ENCODE measurements at places on chromosomes 6 and 20.

DNA sequence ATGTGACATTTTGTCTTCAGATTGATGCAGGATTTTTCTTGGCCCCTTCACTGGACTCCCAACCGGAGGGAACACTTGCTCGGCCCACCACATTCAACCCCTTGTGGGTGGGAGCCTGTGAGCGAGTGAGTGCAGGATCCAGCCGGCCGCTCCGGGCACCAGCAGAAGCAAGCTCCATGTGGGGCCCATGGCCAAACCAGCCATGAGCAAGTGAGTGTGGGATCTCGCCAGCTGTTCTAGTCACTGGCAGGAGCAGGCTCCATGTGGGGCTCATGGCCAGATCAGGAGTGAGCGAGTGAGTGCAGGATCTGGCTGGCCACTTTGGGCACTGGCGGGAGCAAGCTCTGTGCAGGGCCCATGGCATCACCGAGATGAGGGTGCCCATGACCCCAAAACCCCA, 42.6 kb downstream of the OSTM1 start:
- no peak for DNase-seq

- no peak for DNase-seq
Measured at GRCh38 chr6:102928109-102928508, 1534.6 kb downstream of the GRIK2 start.

- peak; percentile 60 for DNase-seq
Measured at GRCh38 chr6:111011360-111012142, 29.7 kb downstream of the RPF2 start.

DNA sequence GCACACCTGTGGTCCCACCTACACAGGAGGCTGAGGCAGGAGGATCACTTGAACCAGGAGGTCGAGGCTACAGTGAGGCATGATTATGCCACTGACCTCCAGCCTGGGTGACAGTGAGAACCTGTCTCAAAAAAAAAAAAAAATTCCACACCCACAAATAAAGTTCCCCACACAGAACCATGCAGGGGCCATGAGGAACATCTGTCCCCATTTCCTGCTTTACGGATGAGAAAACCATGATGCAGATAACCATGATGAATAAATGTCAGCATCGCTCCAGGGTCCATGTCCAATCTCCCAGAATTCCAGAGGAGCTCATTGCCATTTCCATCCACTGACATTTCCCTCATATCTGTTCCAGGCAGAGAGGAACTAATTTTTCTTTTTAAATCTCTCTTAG, 16.9 kb upstream of the AGPAT4 start:
- no peak for DNase-seq

DNA sequence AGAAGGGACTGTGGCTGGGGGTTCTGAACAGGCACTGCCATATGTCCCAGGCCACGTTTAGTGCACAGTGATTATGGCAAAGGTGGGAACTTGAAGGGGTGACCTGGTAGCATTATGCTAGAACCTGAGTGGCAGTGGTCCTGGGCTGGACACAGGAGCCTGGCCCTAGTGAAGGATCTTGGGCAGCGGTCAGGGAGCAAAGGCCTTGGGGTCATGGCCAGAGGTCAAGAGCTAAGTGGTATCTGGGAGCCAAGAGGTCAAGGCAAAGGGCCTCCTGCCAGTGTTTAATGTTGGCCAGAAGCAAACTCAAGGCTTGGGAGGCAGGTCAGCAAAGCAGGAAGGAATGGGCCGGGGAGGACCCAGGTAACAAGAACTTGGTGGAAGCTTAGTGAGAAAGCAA, 254.5 kb downstream of the CDH26 start:
- DNase-seq = no peak

DNA sequence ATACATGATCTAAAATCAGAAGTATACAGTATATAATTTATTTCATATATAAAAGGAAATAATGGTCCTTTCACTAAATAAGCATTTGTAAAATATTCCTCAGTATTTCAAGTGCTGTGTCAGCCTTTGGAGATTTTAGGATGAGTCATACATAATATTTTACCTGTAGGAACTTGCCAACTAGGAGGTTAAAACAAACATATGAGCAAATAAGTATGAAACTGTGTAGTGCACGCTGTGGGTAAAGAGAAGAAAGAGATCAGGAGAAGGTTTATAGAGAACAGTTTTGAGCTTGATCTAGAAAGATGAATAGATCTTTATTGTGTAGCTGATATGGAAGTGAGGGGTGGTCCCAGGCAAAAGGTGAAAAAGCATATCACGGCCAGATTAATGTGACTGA, 169.9 kb upstream of the RNF217 start:
- no peak for DNase-seq

DNA sequence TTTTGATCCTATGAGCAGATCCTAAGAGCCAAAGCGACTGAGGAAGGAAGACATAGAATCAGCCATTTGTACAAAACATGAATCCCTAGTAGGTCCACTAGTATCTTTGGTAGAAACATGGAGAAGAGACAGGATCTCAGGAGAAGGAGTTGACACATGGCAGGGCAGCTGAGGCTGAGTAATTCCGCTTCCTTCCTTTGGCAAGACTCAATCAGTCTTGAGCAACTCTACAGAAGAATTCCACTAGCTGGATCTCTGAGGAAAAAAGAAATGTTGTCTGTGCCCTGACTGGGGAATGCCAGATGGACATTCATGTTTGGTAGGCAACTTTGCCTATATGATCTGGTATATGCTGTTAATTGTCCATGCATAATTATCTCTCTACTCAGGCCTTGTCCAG, 35.3 kb downstream of the ESR1 start:
- DNase-seq = no peak

GRCh38 chr6:70423189-70424134, 10.2 kb downstream of the FAM135A start:
- no peak for DNase-seq

DNA sequence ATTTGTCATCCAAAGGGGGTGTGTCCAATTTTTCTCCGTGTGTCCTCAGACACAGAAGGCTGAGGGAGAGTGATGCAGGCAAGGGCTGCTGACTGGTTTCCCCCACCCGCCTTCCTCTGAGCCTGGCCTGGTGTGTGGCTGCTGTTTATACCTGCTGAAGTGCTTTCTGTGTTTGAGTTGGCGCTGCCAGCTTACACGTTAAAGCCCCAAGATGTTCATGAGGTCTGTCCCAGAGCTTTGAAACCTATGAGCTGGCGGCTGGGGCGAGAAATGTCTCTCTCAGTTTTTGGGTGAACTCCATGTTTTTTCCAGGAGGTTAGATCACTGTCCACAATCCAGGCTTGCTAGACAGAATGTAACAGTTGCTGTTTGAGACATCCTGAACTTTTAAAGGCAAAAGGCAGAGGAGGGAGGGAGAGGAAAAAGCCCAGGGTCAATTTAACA, 69.0 kb upstream of the CCN2 start:
- DNase-seq = peak; percentile 10

DNA sequence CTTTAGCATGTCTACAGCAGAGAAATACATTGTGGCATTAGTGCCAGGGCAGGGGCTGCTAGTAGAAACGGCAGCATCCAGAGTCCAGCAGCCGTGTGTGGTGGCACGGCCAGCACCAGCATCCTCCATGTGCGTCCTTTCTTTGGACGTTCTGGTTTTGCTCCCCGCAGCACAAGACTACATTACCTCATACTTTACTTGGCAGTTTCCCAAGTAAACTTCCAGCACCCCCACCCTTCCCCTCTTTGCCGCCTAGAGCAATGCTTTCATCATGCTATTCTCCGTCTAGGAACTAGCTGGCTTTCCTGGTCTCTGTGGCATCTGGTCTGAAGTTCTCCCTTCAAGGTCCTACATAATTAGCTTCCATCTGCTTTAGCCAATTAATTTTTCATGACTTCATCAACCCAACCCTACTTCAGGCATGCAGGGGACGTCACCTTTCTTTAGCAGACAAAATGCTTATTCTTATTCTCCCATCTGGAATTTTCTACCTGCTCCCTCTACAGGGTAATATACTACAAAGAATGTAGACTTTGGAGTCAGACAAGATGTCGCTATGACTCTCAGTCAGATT, 67.6 kb downstream of the BLOC1S5 start:
- peak; percentile 42 for DNase-seq

GRCh38 chr20:61391812-61392520, 139.9 kb downstream of the CDH4 start:
- no peak for DNase-seq

GRCh38 chr20:10336959-10337729, 96.9 kb downstream of the MKKS start:
- DNase-seq = no peak

- DNase-seq = no peak
Measured at GRCh38 chr6:36333931-36334725, 2.6 kb downstream of the BNIP5 start.

DNA sequence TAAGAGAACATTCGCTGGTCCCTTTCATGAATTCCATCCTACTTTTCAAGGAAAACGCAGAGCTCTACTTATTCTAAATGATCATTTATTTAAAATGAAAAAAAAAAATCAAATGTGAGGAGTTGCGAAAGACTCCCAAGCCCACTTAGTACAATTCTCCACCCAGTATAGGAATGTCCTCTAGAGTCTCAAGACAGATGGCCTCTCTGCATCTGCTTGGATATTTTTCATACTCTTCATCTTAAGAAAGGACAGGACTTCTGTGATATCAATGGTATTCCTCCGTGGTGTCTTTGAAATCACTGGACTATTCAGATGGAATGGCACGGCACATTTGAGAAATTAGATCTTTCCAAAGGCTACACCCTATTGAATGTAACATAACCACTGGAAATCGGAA, 107.1 kb downstream of the PTPRK start:
- no peak for DNase-seq

- peak; percentile 51 for DNase-seq
Measured at GRCh38 chr6:167826896-167827582, at the start of gene AFDN. TSS of gene AFDN (plus strand) at chr6:167826911. CDS start at chr6:167827133, 222 bp downstream.

GRCh38 chr6:69846312-69846711, 20.0 kb upstream of the COL19A1 start:
- DNase-seq = no peak

DNA sequence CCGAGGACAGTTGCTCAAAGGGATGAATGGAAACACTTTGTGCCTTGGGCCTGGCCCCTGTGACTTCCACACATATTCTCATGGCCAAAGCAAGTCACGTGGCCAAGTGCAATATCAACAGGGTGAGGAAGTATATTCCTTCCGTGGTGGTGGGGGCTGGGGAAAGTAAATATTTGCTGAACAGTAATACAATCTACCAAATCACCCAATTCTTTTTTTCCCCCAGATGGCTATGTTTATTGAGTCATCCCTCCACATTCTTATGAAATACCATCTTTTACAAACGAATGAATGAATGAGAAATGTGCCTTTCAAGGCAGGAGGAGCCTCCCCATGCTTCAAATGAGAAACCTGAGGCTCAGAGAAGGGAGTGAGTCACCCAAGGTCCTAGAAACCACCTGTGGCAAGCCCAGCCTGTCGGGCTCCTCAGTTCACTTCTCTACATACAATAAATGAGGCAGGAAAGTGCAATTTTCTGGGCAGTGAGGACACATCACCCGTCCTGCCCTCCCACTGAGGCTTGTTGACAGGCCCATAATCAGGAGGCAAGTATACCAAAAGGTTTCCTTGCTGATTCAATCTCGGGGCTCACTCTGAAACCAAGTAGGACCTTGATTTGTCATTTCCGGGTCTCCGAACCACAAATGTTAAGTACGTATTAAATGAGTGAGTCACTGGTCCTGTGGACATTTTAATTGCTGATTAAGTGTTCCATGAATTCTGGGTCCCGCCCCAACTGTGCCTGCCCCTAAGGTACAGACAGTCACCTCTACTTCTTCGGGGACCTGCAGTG, 25.3 kb upstream of the TOP1 start:
- DNase-seq = peak; percentile 100

DNA sequence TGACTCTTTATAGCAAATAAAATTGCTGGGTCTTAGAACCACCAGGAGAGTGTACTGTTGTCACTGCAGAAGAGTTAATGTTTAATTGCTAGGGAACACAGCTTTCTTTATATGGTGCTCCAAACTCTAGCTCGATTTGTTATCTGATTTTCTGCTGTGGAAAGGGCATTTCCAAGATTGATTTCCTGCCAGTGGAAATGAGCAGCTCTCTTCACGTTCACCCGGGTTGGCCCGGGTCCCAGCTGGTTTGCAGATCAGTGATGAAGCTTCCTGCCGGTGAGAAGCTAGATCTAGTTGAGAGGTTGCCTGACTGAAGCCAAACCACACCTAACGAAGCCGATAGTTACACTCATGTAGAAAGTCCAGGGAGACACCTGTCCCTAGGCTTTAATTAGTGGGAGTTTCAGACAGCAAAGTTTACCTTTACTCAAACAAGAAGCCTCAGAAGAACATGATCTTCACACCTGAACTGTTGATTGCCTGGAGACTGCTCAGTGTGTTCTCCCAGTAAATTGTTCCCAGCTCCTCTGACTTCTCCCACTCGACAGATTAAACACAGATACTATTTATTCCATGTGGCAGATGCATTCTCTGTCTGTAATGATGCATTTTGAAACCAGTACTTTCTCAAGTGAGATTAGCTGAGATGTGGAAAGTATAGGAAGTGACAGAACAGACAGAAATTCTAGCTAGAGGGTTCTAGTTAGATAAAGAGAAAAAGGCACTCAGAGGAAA, 27.8 kb downstream of the PAQR8 start:
- DNase-seq = peak; percentile 73

DNA sequence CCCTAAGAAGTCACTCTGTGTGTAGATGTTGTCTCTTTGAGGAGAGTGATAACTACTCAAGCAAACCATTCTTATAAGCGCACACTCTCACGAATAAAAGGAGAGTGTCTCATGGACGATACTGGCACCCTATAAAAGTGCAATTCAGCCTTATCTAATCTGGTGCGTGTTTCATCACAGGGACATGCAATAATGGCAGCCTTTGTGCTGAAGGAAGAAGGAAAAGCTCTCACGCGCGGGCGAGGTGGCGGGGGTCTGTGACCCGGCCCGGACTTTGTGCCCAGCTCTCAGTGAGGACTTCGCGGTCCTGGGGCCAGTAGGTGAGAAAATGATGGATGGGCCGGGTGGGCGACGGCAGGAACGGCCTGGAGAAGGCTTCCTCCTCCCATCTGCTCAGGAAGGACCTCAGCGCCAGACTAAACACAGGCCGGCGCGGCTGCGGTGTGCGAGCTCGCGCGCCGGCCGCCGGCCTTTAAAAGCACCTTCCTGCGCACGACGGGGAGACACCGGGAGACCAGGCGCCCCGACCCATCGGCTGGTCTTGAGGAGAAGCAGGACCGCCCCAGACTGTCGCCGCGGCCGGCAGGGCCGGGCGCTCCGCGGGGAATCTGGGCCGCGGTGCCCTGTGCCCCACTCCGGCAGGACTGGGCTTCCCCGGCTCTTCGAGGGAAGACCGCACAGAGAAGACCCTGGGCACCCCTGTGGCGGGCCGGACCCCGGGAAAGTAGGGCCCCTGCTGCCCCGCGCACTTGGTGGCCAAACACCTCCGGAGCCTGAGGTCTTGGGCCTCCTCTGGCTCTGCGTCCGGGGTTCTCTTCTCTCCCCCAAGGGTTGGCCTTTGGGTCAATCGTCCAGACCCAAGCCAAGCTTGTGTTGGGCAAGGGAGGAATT, 8.3 kb upstream of the FOXC1 start:
- no peak for DNase-seq
